PC-9 (cell line): ENCODE measurements at places on chromosomes 12 and 14.

- DNase-seq, result peak; percentile 47
- no peak overlapping the region for H3K27ac ChIP-seq
- H3K4me3 ChIP-seq, result no peak overlapping the region
- H3K4me1 ChIP-seq, result no peaks in the 10 kb centered on the region
- H3K27me3 ChIP-seq, result no peaks in the 10 kb centered on the region
- no peaks in the 10 kb centered on the region for H3K36me3 ChIP-seq
Observed at GRCh38 chr12:1093166-1093751, 102.2 kb downstream of the ERC1 start.

DNA sequence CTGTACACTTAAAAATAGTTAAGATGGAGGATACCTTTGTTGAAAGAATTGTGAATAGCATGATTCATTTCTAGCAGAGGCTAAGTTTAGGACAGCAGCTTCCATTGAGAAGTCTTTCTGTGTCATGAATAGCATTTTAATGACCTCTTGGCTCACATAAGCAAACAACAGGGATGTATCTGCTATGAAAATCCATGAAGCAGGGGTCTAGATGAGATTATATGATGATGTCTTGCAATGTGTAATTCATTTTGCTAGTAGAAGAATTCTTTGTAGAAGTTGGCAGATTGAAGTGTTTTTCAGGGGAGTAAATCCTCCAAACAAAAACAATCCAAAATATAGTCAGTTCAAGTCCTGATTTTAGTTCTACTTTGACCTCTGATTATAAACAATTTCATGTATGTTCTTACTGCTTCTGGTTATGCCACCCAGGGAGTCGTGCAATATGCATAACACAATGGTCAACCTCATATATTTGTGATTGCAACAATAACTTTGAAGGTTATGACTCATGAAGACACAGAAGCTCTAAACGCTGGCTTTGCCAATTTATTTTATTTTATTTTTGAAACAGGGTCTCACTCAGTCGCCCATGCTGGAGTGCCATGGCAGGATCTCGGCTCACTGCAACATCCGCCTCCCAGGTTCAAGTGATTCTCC is 6.9 kb upstream of the RD3L start:
- no peak overlapping the region for H3K27ac ChIP-seq
- H3K36me3 ChIP-seq, result no peaks in the 10 kb centered on the region
- H3K27me3 ChIP-seq, result no peaks in the 10 kb centered on the region
- no peak for DNase-seq

DNA sequence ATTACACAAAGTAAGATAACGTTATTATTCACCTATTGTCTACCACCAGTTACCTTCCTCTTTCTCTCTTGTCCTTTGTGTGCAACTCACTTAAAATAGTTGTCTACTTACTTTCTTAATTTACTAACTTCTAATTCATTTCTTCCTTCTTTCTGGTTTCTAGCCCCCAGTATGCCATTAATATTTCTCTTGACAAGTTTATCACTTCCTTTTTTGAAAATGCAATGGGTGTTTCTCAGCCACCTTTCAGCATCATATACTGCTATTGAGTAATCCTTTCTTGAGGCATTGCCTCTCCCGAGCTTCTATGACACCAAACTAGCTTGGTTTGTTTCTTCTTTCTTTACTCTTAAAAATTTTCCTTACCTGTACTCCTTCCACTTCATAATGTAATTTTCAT is 633.6 kb downstream of the TMTC2 start:
- H3K4me1 ChIP-seq, result no peaks in the 10 kb centered on the region
- no peaks in the 10 kb centered on the region for H3K27me3 ChIP-seq
- H3K36me3 ChIP-seq, result no peaks in the 10 kb centered on the region

DNA sequence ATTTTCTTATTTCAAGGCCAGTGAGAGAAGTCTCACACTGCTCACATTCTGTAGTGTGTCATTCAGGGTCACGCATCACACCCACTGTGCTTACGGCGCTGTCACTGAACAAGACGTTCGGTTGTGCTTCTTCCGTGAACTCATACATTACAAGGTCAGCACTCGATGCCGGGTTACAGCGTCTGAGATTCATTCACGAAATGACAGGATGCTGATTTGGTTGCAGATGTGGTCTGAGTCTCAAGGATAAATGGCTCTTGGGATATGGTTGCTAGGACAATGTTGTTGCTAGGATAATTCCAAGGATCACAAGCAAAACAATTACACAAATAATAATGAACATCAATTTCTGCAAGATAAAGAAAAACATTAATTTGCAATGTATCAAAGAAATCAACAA is 47.4 kb downstream of the STX2 start:
- no peak for DNase-seq
- H3K36me3 ChIP-seq, result no peaks in the 10 kb centered on the region
- H3K4me3 ChIP-seq, result no peak overlapping the region
- no peaks in the 10 kb centered on the region for H3K27me3 ChIP-seq
